T-helper 17 cell (primary cell): ENCODE measurements at places on chromosomes 7 and 10. TPM values are rescaled to one million over a fixed set of nuclear protein-coding genes. Genes with fewer than 3 reads are reported as not detected.

DNA sequence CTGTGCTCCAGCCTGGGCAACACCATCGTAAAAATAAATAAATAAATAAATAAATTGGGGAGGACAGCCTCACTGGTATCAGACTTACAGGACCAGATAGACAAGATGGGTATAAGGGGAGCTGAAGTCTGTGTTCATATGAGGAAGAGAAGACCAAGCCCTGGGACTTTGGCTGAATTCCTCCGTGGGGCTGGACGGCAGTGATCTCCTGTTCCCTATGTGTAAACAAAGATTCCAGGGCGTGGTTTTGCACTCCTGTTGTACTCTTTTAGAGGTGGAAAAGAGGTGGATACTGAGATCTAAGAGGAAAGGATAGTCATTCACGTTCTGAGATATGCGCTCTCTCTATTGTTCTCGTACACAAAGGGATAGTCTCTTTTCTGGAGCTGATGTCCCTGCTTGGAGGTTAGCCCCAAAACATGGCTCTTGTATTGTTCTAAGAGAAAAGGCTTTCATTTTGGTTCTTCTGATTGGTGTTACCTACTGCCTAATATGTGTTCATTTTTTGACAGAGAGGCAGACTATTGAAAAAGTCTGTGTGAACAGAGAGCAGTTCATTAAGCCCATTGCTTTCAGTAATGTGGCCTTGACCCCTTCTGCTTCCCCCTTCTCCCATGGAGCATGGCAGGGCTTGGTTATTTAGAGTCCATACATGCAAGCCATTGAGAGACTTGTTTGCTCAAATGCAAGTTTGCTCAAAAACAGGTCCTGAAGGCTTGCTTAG is 12.3 kb downstream of the KCTD7 start:
- no peak overlapping the region for H3K27ac ChIP-seq
- no peak overlapping the region for H3K4me3 ChIP-seq
- peaks cover 19% of the 10 kb centered on the region for H3K4me1 ChIP-seq
- H3K27me3 ChIP-seq, result no peaks in the 10 kb centered on the region

GRCh38 chr7:95427914-95428516 is 6.8 kb downstream of the PON2 start:
- no peak for DNase-seq
- H3K36me3 ChIP-seq, result no peaks in the 10 kb centered on the region
- H3K27ac ChIP-seq, result no peak overlapping the region
- no peaks in the 10 kb centered on the region for H3K27me3 ChIP-seq
- H3K4me1 ChIP-seq, result no peaks in the 10 kb centered on the region

Gene IGFBP3
- 7.2 TPM for total RNA-seq

Gene PDZD7
- total RNA-seq, result 0.65 TPM

- no peaks in the 10 kb centered on the region for H3K4me1 ChIP-seq
- no peak for DNase-seq
- H3K27ac ChIP-seq, result no peak overlapping the region
- no peaks in the 10 kb centered on the region for H3K36me3 ChIP-seq
These were observed 1301.5 kb upstream of the SORCS1 start for GRCh38 chr10:108465871-108466641.

- DNase-seq, result no peak
- no peaks in the 10 kb centered on the region for H3K36me3 ChIP-seq
- H3K4me1 ChIP-seq, result no peaks in the 10 kb centered on the region
- H3K27ac ChIP-seq, result no peak overlapping the region
- no peaks in the 10 kb centered on the region for H3K27me3 ChIP-seq
These were observed 28.3 kb upstream of the TES start for GRCh38 chr7:116182023-116182422.

GRCh38 chr7:108455551-108455997 is 662 bp downstream of the NRCAM start:
- peaks cover 65% of the 10 kb centered on the region for H3K27me3 ChIP-seq
- peaks cover 8% of the 10 kb centered on the region for H3K4me1 ChIP-seq
- H3K27ac ChIP-seq, result no peak overlapping the region
- DNase-seq, result no peak
- peak overlapping the region; percentile 63 for H3K4me3 ChIP-seq
- H3K36me3 ChIP-seq, result peaks cover 10% of the 10 kb centered on the region

GRCh38 chr10:14712991-14713424 is 61.7 kb downstream of the FAM107B start:
- peaks cover 3% of the 10 kb centered on the region for H3K4me1 ChIP-seq
- H3K27me3 ChIP-seq, result no peaks in the 10 kb centered on the region
- no peak overlapping the region for H3K27ac ChIP-seq
- H3K4me3 ChIP-seq, result no peak overlapping the region

- H3K27ac ChIP-seq, result no peak overlapping the region
- H3K27me3 ChIP-seq, result no peaks in the 10 kb centered on the region
- H3K4me3 ChIP-seq, result no peak overlapping the region
- H3K4me1 ChIP-seq, result peaks cover 2% of the 10 kb centered on the region
- H3K36me3 ChIP-seq, result no peaks in the 10 kb centered on the region
These were observed 106.2 kb upstream of the KCTD7 start for GRCh38 chr7:66522518-66522917.

GRCh38 chr7:519484-520390 is at the start of gene PDGFA:
PDGFA (minus strand) TSS chr7:519846; CDS start chr7:519001, 845 bp downstream.
- no peak within 1 kb of the TSS for H3K27ac ChIP-seq
- peaks cover 17% of the 10 kb centered on the region for H3K27me3 ChIP-seq
- no peaks in the 10 kb centered on the region for H3K36me3 ChIP-seq
- no peak for DNase-seq
- peaks cover 11% of the 10 kb centered on the region for H3K4me1 ChIP-seq

DNA sequence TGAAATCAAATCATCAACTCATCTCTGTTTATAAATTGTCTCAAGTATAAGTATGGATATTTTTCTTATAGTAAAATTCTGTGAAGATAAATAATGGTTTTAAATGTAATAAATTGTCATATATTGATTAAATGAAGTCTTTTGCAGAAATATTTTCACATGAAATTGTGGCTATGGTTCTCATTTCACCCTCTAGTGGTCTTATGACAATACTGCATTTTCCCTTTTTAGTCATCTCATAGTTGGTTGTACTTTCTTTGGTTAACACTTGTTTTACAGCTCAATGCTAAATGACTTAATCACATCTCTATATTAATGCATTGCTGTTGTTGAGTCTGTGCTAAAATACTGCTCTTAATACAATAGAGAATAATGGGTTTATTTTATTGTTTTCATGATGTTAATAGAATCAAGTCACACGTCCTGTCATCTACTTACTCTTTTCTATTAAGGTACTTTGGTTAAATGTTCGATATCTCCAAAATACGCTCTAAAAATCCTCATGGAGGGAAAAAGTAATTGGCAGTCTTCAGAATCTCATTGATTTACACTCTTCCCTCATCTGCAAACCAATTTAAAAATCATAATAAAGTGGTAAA is 38.0 kb upstream of the CACNA2D1 start:
- no peak overlapping the region for H3K4me3 ChIP-seq
- no peak overlapping the region for H3K27ac ChIP-seq
- no peaks in the 10 kb centered on the region for H3K4me1 ChIP-seq
- no peak for DNase-seq

- H3K4me3 ChIP-seq, result no peak overlapping the region
- no peak for DNase-seq
- no peak overlapping the region for H3K27ac ChIP-seq
- H3K36me3 ChIP-seq, result no peaks in the 10 kb centered on the region
- no peaks in the 10 kb centered on the region for H3K4me1 ChIP-seq
- no peaks in the 10 kb centered on the region for H3K27me3 ChIP-seq
These were observed 820.0 kb downstream of the XPNPEP1 start for GRCh38 chr10:109103278-109103677.

- no peaks in the 10 kb centered on the region for H3K36me3 ChIP-seq
- H3K27ac ChIP-seq, result no peak overlapping the region
- no peaks in the 10 kb centered on the region for H3K4me1 ChIP-seq
- DNase-seq, result no peak
- no peak overlapping the region for H3K4me3 ChIP-seq
These were observed 99.9 kb upstream of the JAZF1 start for GRCh38 chr7:28280516-28280915.

DNA sequence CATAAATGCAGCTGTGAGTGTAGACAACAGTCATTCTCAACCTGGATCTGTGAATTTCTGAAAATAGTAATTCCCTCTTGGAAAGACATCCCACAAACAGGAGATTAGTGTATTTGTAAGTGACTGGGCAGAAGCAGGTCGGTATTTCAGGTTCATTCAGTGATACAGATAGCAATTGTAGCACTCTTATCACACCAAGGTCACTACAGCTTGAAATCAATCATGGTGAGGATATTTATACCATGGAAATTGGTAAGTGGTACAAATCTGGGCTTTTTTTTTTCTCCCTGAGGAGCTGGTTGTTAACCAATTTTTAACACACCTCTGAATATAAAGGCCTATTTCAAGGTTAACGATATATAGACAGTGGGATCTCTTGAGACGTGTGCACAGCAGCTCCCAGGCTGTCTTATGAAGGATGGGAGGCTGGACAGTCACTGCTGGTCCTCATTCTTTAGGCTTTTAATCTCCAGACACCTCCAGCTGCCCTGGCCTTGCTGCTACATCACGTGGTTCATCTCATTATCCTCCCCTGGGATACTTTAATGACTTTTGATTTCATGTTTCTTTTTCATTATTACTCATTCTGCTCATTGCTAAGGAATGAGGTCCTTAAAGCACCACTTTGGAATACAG is 87.1 kb downstream of the ITGA8 start:
- no peak overlapping the region for H3K27ac ChIP-seq
- peaks cover 34% of the 10 kb centered on the region for H3K27me3 ChIP-seq

Gene DGKI
- 0.26 TPM for total RNA-seq

Gene CALCR
- not detected for total RNA-seq

Gene ECHS1
- total RNA-seq, result 18.2 TPM

GRCh38 chr7:68684996-68685395 is 913.3 kb upstream of the AUTS2 start:
- DNase-seq, result no peak
- H3K36me3 ChIP-seq, result no peaks in the 10 kb centered on the region
- no peaks in the 10 kb centered on the region for H3K4me1 ChIP-seq

Gene BLNK
- not detected for total RNA-seq

DNA sequence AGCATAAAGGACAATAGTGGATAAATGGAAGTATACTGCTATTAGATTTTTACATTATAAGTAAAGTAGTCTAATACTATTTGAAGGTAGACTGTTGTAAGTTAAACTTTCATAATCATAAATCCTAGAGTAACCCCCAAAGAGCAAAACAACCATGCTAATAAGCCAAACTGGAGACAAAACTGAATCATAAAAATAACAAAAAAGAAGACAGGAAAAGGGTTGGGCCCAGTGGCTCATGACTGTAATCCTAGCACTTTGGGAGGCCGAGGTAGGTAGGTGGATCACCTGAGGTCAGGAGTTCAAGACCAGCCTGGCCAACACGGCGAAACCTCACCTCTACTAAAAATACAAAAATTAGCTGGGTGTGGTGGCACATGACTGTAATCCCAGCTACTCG is 9.7 kb downstream of the CACUL1 start:
- no peak for DNase-seq
- no peak overlapping the region for H3K4me3 ChIP-seq
- peaks cover 58% of the 10 kb centered on the region for H3K4me1 ChIP-seq

DNA sequence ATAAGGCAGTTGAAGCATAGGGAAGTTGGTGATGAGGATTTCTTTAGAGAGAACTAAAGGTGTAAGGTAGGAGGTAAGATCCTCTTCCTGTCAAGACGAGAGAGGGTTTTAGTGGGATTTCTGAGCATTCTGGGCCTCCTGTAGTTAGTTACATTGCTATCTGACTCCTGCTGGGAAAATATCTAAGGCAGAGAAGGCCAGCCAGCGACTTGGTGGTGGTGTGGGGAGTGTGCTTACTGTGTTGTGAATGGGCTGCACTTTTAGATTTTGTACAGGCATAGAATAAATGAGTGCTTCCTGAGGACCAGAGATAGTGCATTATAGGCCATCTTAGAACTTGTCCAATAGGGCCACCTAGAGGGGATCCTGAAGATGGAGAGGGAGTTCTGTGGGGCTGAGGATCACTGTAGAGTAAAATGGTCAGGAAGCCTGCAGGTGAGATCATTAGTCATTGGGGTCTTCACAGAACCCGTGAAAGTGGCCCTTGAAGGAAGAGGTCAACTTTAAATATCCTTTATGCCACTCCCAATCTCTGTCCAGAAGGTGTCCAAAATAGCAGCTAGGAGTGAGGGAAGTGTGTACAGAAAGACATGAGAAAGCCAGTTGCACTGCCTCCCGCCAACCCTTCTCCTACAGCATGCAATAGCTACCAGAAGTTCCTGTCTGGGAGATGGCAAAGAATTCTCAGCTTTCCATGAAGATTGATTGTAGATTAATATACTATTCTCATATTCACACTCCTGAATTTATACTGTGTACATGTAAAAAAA is 266.6 kb downstream of the POLR1F start:
- no peaks in the 10 kb centered on the region for H3K27me3 ChIP-seq
- DNase-seq, result no peak
- H3K36me3 ChIP-seq, result no peaks in the 10 kb centered on the region
- no peaks in the 10 kb centered on the region for H3K4me1 ChIP-seq
- H3K27ac ChIP-seq, result no peak overlapping the region

- peaks cover 3% of the 10 kb centered on the region for H3K36me3 ChIP-seq
- H3K4me3 ChIP-seq, result no peak overlapping the region
- H3K27me3 ChIP-seq, result peaks cover 64% of the 10 kb centered on the region
- DNase-seq, result no peak
- no peaks in the 10 kb centered on the region for H3K4me1 ChIP-seq
These were observed 139.9 kb upstream of the ADCY1 start for GRCh38 chr7:45434167-45434784.

Gene LRRTM3
- not detected for total RNA-seq

- H3K27ac ChIP-seq, result no peak overlapping the region
- no peak for DNase-seq
- peaks cover 2% of the 10 kb centered on the region for H3K4me1 ChIP-seq
- peaks cover 15% of the 10 kb centered on the region for H3K27me3 ChIP-seq
- no peak overlapping the region for H3K4me3 ChIP-seq
These were observed 59.7 kb upstream of the LRRC18 start for GRCh38 chr10:48999346-48999745.

GRCh38 chr7:466465-467191 is 53.0 kb downstream of the PDGFA start:
- H3K27me3 ChIP-seq, result no peaks in the 10 kb centered on the region
- H3K4me3 ChIP-seq, result no peak overlapping the region
- DNase-seq, result no peak
- H3K4me1 ChIP-seq, result no peaks in the 10 kb centered on the region
- no peaks in the 10 kb centered on the region for H3K36me3 ChIP-seq

Gene COG5
- 87.4 TPM for total RNA-seq

Gene CRCP
- total RNA-seq, result 35.2 TPM

- no peak overlapping the region for H3K4me3 ChIP-seq
- H3K36me3 ChIP-seq, result peaks cover 5% of the 10 kb centered on the region
- peaks cover 5% of the 10 kb centered on the region for H3K4me1 ChIP-seq
- DNase-seq, result no peak
- peaks cover 6% of the 10 kb centered on the region for H3K27me3 ChIP-seq
These were observed 2.1 kb downstream of the SPRN start for GRCh38 chr10:133422223-133422806.

Gene ICA1
- 12.8 TPM for total RNA-seq

GRCh38 chr10:3762309-3762708 is 22.7 kb downstream of the KLF6 start:
- H3K27ac ChIP-seq, result peak overlapping the region; percentile 61
- H3K4me1 ChIP-seq, result peaks cover 64% of the 10 kb centered on the region
- no peaks in the 10 kb centered on the region for H3K27me3 ChIP-seq
